ENCODE measurements at places on chromosomes 2 and 18.

DNA sequence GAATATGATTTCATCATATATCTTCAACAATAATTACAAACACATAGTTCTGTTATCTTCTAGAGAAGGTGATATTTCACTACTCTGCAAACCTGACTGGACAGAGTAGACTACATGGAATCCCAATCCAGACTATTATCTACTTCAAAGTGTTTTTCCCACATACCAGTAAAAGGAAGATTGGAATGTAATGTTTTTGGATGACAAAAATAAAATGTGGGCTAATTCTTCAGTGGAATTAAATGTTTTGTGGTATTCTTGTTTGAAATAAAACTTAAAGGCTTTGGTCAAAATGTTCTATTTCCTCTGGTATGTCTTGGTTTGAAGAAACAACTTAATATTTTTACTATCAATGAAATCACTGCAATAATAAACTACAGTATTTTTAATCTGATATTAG, 22.1 kb downstream of the COL5A2 start:
- DNase-seq, result no peak

DNA sequence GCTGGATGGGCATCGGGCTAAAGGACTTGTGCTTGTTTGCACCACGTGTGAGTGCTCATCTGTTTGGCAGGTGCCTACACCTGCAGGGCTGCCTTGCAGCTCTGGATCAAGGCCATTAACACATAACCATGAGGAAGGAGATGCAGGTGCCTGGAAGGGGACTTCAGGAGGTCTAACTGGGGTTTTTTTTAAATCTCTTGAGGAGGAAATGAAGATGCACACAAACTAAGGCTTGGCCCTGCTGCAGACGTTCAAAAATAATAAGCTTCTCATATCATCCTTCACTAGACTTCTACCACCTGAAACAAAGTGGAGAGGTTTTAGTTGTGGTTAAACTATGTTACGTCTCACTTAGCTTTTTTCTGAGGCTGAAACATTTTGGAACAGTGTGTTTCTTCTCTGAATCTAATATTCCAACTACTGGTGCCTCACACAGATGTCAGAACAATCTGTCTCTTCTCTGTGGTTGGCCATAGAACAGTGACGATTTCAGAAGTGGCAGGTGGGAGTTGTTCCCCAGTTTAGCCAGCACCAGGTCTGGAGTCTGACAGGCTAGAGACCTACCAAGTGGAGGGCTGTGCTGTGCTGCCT, 36.5 kb downstream of the BCL2L11 start:
- DNase-seq, result no peak

- no peak for DNase-seq
Measured at GRCh38 chr2:235384624-235385023, 109.2 kb upstream of the AGAP1 start.

DNA sequence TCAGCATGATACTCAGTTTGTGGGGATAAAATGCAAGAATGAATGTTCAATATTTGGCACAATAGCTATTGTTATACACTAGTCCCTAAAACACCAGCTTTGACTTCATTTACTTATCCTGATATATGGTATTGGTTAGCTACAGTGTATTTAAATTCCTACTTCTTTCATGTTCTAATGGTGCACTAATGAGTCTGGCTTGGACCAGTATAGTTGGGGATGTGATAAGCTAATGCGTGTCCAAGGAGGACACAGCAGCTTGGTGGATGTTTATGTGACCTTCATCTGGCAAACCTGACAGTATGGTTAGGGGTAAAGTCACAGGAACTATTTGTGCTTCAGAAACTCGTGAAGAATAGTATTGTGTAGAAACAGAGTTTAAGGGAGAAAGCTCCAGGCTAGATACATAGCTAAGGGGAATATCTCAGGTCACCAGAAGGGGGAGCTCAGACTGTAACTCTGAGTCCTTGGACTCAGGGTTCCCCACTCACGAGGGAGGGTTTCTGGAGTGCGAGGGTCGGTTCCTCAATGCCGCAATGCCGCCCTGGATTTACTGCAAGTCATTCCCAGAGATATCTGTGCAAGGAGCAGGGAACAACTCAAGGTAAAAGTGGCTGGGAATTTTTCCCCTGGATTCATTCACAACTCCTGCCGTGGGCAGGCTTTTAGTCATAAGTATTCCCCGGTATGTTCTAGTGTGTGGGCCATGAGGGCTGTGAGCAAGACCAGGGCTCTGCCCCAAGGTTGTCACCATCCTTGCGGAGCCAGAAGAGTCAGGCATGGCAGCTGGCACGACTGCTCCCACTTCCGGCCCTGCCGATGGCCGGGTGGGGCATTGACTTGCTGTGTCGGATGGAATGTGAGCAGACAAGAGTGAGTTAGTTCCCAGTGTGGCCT, 14.5 kb downstream of the IL1R2 start:
- DNase-seq, result no peak

DNA sequence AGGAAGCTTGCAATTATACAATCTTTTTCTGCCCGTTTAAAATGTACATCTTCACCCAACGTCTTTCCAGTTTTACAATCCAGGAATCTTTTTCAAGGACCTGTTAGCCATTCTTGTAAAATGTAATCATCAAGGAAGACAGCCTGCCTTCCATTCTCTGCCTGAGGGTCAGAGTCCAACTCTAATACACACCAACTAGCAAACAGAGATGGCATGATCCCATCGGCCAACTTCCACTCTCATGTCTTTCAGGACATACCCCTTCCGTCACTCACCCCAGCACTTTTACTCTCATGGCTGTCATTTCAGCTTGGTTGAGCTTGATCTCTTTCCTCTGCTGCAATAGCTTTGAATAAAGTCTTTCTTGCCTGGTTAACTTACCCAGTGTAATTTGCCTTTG, 172.5 kb upstream of the NETO1 start:
- no peak for DNase-seq

GRCh38 chr2:36165132-36165531, 190.4 kb upstream of the CRIM1 start:
- no peak for DNase-seq

DNA sequence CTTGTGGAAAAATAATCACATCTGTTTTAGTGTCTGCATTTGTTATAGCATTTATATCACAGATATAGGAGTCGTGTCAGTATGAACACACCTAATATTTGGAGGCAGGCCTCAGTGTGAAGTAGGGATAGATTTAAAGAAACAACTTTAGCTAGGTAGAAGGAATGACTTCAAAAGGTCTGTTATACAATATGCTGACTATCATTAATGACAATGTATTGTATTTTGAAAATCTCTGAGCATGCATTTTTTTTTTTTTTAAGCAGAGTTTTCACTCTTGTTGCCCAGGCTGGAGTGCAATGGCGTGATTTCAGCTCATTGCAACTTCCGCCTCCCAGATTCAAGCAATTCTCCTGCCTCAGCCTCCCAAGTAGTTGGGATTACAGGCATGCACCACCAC, 248.3 kb downstream of the EN1 start:
- DNase-seq, result no peak

GRCh38 chr2:37011130-37011529, 44.8 kb upstream of the STRN start:
- DNase-seq, result no peak

- no peak for DNase-seq
Measured at GRCh38 chr2:142422769-142423168, 292.0 kb upstream of the LRP1B start.

DNA sequence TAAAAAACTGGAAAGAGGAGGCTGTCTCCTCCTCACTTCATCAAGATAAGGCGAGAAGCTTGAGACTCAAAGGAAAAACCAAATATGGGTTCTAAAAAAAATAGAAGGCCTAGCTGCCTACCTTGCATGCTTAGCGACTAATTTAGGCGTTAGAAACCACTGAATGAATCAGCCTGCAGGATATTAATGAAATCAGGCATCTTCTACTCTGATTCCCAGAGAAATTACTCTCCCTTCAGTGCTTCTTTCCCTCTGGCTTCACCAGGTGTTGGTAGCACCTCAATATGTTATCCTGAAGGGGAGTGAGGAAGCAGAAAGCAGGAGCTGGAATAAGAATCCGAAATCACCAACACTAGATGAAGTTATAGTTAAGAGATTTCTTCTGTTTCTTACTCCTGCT, 749.8 kb upstream of the NRXN1 start:
- DNase-seq, result no peak

DNA sequence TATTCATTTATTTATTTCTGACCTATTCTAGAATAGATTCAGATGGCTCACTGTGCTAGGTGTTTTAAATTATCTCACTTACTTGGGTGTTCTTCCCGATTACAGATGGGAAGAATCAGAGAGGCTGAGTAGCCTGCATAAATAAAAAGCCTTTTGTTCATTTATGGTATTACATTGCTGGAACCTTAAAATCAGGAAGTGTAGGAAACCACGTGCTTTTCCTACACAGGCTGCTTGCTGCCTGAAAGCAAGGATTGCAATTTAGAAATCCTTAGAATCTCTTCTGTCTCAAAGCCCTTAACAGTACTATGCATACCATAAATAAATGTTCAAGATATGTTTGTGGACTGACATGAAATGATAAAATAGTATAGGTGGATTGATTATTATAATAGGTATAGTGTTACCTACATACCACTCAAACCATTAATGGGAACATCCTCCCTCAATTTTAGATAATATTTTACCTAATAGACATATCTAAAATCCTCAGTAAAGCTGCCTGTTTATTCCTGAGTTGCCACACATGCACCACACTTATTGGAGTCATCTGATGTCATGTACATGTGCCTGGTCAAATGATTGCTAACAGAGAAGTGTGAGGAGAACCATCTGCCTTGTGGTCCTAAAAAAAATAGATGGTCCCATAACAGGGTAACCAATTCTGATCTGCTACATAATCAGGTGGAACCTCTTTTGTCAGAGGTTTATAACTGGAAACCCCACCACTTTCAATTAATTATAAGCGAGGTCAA, 73.5 kb upstream of the C2orf15 start:
- DNase-seq, result no peak

- no peak for DNase-seq
Measured at GRCh38 chr2:163828771-163829170, 93.0 kb upstream of the FIGN start.

DNA sequence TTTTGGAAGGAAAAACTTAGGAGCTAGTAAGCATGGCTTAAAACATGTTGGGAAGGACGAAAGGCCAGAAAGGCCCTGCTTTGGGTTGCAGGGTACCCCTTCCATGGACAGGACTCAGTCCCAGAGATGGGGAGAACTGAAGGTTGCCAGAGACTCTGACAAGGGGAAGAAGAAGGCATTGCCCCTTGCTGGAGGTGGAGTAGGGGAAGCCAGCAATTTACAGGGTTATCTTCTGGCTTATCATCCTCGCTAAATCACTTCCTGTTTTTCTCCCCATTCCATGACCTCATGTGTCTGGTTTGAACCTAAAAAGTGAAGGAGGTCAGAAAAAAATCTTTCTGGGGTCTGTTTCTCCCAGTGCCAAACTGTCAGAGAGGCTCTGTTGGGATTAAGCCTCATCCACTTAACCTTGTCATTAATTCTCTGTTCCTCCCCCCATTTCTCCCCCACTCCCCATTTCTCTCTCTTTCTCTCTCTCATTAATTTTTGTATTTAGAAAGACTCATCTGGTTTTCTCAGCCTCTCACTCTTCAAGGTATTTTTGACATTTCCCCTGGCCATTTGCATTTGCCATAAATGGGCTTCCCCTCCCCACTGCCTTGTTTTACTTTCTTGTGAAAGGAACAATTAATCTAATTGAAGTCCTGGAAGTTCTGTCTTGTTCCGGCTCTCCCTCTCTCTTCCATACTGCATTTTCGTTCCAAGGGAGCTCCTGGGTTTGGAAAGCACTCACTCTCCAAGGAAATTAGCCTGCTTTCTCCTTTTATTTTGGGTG, 17.4 kb downstream of the NRP2 start:
- DNase-seq, result no peak

- DNase-seq, result no peak
Measured at GRCh38 chr2:101524806-101525430, 50.0 kb upstream of the RFX8 start.

GRCh38 chr2:225400546-225401400, 1.3 kb downstream of the NYAP2 start:
- DNase-seq, result no peak

GRCh38 chr2:132804051-132804450, 134.0 kb upstream of the LYPD1 start:
- DNase-seq, result no peak

DNA sequence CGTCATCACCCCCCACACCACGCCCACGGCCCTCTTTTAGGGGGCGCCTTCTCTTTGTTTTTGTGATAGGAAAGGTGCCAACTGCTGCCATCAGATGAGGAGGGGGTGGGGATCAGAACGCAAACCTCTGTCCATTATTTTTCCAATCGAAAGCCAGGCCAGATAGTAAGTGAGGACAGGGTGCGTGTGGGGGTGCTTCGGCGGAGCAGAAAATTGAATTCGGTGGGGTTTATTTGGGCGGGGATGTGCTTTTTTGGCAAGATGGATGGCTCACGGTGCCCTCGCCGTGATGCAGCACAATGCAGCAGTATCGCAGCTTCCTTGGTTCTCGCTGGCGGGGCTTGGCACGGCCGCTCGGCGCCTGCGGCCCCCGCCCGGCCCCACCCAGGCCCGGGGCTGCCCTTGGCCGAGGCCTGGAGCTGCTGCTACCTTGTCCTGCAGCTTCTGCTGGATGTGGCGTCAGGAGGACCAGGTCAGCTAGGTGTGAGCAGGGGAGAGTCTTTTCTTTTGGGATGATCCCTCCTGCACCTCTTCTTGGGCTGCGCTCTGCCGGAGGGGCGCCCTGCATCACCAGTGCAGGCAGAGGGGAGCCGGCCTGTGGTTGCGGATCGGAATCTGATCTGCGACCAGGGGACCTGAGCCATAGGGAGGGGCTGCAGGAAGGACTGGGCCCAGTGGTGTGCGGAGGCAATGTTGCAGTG, 1.3 kb downstream of the SPTBN1 start:
- no peak for DNase-seq

DNA sequence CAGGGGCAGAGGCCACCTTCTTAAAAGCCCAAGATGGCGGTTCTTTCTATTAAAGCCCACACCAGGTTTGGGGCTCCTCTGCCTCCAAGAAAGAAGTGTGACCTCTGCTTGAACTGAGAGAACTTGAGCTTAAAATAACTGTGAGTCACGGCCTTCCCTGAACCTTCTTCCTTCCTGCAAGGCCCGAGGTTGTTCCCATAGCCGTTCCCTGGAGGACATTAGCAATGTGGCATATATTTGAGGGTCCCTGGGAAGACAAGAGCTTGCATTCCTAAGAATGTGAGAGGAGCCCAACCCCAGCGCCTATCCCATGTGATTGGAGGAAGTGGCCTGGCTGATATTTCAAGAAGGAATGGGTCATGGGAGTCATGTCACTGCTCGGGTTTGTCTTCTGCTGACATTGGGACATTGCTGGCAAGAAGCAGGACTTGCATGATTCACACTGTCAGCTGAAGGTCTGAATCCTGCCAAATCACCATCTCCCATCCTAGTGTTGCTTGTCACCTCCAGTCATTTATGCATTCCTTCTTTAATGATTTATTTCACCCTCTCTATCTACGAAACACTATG, 168.1 kb downstream of the TRIB2 start:
- no peak for DNase-seq

DNA sequence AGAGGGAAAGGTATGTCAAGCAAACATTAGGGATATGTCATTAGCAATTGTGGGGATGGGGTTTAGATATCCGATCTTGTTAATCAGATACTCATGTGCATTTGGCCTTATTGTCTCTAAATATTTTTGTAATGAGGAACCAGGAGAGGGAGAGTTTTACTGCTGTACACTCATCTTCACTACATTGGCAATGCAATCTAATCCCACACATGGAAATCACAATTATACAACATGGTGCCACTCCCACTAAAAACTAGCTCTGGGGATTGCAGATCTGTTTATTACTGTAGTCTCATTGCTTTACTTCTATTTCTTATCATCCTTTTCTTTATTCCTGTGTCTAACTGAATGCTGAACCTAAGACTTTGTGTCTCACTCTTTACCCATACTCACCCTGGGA, 39.6 kb upstream of the KCNJ3 start:
- DNase-seq, result no peak

Data from NCI-H187 (cell line).